ENCODE measurements at places on chromosomes 7 and 10.
A peak's percentile ranks its signal among the peaks of the same experiment; 100 is the strongest.

GRCh38 chr10:14413523-14413922, 82.8 kb upstream of the FRMD4A start:
- no peak for DNase-seq

- no peak for DNase-seq
These were observed 59.4 kb upstream of the EMX2 start for GRCh38 chr10:117483056-117483590.

DNA sequence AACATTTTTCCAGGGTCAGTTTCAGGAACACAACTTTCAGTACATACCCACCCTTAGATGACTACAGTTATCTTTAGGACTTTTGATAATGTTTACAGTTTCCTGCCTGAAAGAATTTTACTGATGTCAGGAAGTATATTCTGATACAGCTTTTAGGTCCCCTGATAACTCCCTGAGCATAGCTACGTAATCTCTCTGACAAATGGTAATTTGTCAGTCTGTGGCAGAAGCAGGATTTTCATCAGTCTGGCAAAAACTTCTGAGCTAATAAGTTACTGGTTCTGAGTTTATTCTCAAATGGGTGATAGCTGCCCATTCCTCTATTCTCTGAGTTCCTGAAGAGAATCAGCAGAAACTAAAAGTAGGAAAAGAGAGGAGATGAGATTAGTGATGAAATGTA, 270.1 kb upstream of the MTPN start:
- DNase-seq, result no peak

DNA sequence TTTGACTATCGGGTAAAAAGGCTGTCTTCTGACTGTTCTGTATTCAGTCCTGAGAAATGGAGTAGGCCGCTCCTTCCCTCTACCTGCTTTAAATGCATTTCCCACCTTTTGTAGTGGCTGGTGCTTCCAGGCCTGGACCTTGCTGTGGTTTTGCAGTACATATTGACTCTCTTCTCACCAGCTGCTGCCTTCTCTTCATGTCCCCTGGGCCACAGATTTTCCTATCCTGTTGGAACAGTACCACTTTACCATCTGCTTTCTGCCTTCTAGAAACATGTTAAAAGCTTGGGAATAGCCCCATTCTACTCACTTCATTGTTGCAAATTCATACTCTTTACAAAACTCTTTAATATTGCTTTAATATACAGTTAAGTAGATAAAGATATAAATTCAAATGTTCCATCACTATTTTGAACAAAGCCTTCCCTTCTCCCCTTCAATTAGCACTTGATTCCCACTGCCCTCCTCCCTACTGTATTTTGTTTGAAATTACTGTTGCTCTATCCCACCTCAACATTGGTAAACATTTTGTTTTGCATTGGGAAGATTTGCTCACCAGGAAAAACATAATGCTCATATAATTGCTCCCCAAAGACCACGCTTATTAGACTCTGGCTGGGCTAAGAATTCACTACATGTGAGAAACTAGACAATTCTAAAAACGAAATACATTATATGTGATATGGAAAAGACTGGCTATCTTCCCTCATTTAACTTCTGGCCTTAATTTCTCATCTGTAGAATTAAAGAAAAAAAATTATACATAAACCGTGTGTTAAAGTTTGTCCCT, 17.3 kb upstream of the SEMA3C start:
- no peak for DNase-seq

- DNase-seq, result peak; percentile 20
These were observed 634 bp downstream of the EZH2 start for GRCh38 chr7:148883266-148884048.

- no peak for DNase-seq
These were observed 204.0 kb downstream of the MAD1L1 start for GRCh38 chr7:2028733-2029132.

DNA sequence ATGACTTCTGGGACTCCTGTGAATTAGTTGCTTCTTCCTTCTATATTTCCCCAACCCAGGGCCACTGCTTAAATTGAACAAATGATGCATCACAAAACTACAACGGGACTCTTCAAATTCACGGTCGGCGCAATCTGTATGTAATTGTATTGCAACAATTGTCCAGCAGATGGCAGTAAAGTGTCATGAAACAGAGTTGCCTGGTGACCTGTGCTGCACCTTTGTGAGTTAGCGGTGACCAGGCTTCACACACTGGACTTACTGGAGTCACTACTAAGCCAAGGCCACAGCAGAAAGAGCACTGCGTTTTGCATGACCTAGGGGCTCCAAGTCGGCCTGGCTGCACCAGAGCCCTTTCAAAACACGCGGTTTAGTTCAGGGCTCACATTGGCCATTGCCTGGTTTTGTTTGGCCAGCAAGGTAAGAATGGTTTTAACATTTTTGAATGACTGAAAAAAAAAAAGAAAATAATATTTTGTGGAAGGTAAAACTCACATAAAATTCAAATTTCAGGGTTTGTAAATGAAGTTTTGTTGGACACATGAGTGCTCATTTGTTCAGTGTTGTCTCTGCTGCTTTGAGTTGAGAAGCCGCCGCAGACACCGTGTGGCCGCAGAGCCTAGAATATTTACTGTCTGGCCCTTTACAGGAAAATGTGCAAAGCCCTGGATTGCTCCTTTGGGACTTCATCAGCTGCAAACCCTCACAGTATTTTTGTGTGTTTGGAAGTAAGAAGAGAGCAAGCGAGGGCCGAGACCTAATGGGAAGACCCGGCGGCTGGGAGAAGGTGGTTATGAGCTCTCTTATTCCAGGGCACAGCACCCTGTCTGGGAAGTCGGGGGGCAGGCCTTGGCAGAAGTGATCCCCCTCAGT, 23.2 kb upstream of the ZNF32 start:
- peak; percentile 72 for DNase-seq

DNA sequence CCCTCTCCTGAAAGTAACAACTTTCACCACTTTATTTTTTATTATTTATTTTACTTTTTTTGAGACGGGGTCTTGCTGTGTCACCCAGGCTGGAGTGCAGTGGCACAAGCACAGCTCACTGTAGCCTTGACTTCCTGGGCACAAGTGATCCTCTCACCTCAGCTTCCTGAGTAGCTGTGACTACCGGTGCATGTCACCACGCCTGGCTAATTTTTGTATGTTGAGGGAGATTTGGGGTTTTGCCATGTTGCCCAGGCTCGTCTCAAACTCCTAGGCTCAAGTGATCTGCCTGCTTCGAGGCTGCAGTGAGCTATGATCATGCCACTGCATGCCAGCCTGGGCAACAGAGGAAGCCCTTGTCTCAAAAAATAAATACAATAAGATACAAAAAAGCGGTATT, 14.9 kb upstream of the SLIT1 start:
- DNase-seq, result no peak

- peak; percentile 25 for DNase-seq
These were observed 104.7 kb downstream of the SEPTIN7 start for GRCh38 chr7:35905555-35905954.

- no peak for DNase-seq
These were observed 1.8 kb downstream of the UBE3C start for GRCh38 chr7:157140511-157140905.

DNA sequence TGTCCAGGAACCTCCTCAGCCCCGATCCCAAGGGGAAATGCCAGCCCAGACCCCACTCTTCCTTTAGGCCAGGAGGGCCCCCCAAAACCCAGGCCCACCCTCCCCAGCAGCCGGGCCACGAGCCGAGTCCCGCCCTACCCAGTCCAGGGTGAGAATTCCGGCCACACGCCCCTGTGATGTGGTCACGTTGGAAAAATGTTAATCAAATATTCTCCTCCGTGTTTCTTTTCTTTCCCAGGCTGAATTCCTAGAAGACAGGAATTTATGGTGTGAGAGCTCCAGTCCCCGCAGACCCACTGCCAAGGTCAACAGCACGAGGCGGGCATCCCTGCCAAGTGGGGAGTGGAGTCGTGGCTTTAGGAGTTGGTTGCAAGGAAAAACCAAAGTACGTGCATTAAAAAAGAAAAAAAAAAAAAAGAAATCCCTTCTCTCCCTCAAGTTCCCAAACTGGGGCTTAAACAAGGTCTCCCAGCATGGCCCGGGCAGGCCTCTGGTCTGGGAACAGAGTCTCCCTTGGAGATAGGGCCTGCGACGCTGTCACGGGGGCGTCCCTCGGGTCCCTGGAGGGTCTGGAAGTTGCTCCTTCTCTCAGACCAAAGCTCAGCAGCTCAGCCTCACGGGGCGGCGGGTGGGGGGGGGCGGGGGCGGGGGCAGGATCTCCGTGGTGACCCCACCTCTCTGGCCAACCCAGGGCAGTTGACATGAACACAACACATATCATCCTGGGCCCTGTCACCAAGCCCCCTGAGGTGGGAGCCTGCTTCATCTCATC, 28.1 kb upstream of the ELN start:
- peak; percentile 88 for DNase-seq

GRCh38 chr10:59626523-59626869, 83.2 kb downstream of the SLC16A9 start:
- no peak for DNase-seq

- no peak for DNase-seq
These were observed 114.8 kb downstream of the RAB18 start for GRCh38 chr10:27618906-27619305.

GRCh38 chr7:55965100-55965470, 700 bp downstream of the NIPSNAP2 start:
- no peak for DNase-seq

DNA sequence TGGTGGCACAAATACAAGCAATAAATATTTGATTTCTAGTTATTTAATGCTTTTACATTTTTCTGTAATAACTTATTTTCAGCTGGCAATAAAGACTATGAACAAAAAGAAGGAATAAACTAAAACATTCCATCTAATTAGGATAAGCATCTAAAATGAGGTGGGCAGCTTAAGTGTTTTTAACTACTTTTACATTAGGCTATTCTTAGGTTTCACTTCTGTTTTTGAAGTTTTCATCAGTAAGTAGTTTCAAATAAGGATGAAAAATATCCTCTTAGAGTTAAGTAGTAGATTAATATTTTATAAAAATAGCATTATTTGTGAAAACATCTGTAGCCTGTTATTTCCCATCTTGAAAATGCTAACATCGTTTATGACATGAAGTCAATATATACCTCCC, 15.9 kb downstream of the NT5C2 start:
- DNase-seq, result no peak

DNA sequence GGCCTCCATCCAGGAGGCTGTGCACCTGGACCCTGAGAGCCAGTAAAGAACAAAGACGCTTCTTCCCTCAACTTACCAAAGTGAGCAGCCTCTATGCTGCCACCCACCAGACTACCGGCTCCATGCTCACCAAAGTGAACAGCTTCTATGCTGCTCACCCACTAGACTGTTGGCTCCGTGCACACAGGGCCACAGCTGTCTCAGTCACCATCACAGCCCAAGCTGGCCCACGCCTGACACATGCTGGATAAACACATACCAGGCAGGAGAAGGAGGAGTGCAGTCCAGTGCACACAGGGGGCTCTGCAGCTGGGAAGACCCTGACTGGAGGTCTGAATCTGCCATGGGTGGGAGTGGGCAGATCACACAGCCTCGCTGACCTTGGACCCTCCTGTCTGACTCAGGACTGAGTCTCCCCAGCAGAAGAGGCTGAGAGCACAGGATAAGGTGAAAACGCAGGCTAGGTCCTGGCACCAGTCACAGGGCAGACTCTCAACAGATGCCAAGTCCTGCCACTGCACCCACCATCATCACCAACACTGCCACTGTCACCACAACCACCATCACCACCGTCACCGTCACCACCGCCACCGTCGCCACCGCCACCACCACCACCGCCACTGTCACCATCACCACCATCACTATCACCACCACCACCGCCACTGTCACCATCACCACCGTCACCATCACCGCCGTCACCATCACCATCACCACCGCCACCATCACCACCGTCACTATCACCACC, 130.9 kb downstream of the MAD1L1 start:
- DNase-seq, result no peak

- no peak for DNase-seq
These were observed 18.8 kb upstream of the INPP5A start for GRCh38 chr10:132518572-132519381.

DNA sequence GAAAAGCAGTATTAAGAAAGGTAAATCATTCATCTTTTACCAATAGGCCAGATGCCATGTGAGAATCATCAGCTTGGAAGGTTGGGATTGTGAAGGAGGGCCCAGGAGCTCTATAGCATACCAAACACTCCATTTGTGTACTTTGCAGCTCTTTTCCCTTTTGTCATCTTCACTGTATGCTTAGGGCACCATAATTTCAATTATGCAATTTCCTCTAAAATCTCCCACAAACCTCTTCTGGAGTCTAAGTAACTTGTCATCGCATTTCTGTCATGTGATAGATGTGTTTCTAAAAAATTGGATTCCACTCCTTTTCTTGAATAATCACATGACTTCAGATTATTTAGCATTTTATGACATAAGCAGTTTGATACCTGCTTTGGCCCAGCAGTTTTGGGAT, 17.9 kb downstream of the RPP30 start:
- DNase-seq, result no peak

GRCh38 chr10:132786884-132787494, 1.0 kb upstream of the NKX6-2 start:
- no peak for DNase-seq

DNA sequence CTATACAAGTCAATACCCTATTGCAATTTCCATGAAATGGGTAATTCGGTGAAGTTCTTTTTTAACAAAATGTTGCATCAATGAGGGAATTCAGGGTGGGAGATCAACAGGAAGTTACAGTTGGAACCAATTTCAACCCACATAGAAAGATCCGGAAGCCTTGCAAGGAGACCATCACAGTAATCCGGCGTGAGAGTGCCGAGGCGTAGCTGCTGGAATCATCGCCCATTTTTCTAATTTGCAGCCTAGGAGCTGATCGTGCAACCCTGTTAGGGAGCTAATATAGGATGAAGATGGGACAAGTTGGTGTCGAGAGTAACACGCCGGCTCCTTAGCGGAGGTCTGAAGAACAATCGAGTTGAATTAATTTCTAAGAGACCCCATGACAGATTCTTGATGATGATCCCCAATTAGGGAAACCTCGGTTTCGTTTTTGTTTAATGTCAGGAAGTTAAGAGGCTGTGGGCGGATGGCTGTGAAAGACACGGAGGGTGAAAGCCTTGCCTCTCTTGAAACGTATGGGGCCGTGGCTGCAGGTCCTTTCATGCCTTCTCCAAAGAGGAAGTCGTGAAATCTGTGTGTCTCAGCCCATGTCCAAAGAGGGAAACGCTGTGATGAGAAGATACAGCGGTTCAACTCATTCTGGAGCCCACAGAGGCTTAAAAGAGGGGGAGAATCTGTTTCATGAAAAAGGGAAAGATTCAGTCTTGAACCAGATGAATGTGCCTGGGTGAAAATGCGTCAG, 51.2 kb upstream of the CARD11 start:
- no peak for DNase-seq

GRCh38 chr10:70974920-70975319, 86.6 kb upstream of the PCBD1 start:
- no peak for DNase-seq
